Foreskin keratinocyte (primary cell): ENCODE measurements at places on chromosomes 13 and 19. TPM values are rescaled to one million over a fixed set of nuclear protein-coding genes. Genes with fewer than 3 reads are reported as not detected.
A peak's percentile ranks its signal among the peaks of the same experiment; 100 is the strongest.

CACNA1A gene
- total RNA-seq: 0.03 and 0.04 TPM in 2 replicates

DNA sequence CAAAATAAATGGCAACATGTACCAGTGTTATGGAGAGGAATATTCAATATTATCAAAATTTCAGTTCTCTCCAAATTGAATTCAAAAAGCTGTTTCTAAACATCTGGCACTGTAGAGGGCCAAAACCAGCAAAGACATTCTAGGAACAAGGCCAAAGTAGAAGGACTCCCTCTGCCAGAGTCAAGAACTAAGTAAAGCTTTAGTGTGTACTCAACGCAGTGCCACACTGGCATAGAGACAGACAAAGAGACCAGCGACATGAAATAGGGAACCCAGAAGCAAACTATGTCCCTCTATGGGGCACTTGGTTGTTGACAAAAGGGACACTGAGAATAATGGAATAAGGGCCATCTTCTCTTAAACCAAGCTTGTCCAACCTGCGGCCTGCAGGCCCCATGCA is 15.6 kb downstream of the SCGB2B2 start:
- DNase-seq: no peak

DNA sequence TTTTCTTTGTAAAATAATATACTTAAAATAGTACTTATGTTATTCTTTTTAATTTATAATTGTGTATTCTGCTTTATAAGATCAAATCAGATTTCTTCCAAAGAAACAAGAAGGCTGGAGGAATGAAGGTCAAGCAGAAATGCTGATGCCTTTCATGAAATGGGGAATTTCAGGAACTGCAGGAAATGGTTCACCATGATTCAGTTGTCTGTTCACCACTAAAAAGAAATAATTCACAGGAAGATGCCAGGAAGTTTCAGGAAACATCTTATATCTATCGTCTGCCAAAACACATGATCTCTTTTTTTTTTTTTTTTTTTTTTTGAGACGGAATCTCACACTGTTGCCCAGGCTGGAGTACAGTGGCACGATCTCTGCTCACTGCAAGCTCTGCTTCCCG is 15.7 kb upstream of the SCEL start:
- DNase-seq: no peak

GRCh38 chr19:677601-678436 is 1.6 kb downstream of the FSTL3 start:
- peak; percentile 67 for DNase-seq

- no peak for DNase-seq
These were observed 262.1 kb downstream of the ZNF536 start for GRCh38 chr19:30634131-30634830.
